ENCODE measurements at places on chromosomes 1 and 21. TPM values are rescaled to one million over a fixed set of nuclear protein-coding genes. Genes with fewer than 3 reads are reported as not detected.

TFF2 gene
- not detected for total RNA-seq

DNA sequence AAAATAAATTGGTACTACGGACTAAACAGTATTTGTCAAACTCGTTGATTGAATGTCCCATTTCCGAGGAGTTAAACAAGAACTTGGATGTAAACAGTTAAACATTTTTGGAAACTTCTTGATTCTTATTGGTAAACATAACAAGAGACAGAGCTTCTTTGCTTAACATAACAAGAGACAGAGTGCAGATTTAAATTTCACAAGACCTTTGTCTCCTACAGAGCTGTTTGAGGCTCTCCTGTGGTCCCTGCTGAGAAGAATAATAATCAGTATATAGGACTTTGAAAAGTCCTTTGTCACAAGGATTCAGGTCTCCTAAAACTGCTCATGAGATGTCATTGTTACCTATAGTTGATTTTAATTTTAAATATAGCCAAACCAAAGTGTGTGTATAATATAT is 170.6 kb upstream of the C21orf91 start:
- no peaks in the 10 kb centered on the region for H3K36me3 ChIP-seq
- H3K27ac ChIP-seq = no peak overlapping the region
- H3K4me1 ChIP-seq = no peaks in the 10 kb centered on the region
- DNase-seq = no peak
- no peak overlapping the region for H3K4me3 ChIP-seq

GRCh38 chr1:234875328-234875952 is 253.2 kb downstream of the TOMM20 start:
- peaks cover 45% of the 10 kb centered on the region for H3K4me1 ChIP-seq
- H3K36me3 ChIP-seq = no peaks in the 10 kb centered on the region
- no peak overlapping the region for H3K4me3 ChIP-seq
- H3K27ac ChIP-seq = no peak overlapping the region
- no peaks in the 10 kb centered on the region for H3K27me3 ChIP-seq

DNA sequence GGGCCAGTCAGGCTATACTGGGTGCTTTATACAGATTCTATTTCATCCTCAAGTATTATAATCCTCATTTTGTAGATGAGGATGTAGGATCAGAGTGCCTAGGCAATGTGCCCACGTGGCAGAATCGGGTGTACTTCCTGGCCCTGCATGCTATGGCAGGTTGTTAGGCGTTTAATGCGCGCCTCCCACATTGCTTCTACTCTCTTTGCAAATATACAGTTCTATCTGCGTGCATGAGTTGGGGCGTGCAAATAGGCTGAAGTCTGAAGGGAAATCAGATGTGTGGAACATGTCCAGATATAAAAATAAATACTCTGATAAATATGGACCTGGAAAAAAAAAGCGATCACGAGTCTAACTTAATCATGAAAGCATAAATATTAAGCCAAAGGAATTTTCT is 194.7 kb upstream of the FMN2 start:
- H3K27me3 ChIP-seq = peaks cover 5% of the 10 kb centered on the region
- no peak overlapping the region for H3K4me3 ChIP-seq
- no peak overlapping the region for H3K27ac ChIP-seq
- no peak for DNase-seq
- H3K4me1 ChIP-seq = peaks cover 2% of the 10 kb centered on the region

DNA sequence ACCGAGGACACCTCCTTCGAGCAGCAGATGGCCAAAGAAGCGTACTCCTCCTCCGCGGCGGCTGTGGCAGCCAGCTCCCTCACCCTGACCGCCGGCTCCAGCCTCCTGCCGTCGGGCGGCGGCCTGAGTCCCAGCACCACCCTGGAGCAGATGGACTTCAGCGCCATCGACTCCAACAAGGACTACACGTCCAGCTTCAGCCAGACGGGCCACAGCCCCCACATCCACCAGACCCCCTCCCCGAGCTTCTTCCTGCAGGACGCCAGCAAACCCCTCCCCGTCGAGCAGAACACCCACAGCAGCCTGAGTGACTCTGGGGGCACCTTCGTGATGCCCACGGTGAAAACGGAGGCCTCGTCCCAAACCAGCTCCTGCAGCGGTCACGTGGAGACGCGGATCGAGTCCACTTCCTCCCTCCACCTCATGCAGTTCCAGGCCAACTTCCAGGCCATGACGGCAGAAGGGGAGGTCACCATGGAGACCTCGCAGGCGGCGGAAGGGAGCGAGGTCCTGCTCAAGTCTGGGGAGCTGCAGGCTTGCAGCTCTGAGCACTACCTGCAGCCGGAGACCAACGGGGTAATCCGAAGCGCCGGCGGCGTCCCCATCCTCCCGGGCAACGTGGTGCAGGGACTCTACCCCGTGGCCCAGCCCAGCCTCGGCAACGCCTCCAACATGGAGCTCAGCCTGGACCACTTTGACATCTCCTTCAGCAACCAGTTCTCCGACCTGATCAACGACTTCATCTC is 106.8 kb upstream of the VAMP3 start:
- DNase-seq = no peak
- no peaks in the 10 kb centered on the region for H3K27me3 ChIP-seq
- H3K4me3 ChIP-seq = no peak overlapping the region
- H3K27ac ChIP-seq = no peak overlapping the region
- H3K36me3 ChIP-seq = no peaks in the 10 kb centered on the region

DNA sequence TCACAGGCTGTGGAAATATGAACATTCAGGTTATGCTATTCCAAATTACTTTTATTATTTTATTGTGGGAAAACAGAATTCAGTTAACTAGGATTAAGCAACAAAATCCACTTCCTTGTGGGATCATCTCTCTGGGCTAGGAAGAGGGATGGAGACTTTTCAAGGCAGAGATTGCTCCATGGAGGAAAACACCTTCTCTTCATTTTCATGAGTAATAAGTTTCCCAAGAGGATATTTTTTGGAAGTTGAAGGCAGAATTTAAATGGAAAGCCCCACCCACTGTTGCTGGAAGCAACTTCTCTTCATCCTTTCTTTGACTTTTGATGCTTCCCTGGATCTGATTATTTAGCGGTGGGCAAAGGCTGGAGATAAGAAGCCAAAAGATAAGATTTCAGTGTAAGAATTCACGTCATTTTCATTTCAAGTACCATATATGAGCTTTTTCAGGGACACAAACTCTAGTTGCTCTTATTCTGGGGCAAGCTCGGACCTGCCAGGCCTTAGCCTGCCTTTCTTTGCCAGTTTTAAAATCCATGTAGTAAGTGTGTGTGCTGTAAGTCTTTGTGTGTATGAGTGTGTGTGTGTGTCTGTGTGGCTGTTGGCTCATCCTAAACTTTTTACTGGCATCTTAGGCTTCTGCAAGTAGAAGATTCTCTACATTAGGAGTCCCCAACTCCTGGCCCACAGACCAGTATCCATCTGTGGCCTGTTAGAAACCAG is 11.7 kb upstream of the IL24 start:
- peaks cover 24% of the 10 kb centered on the region for H3K4me1 ChIP-seq
- no peaks in the 10 kb centered on the region for H3K36me3 ChIP-seq
- H3K4me3 ChIP-seq = no peak overlapping the region
- no peak overlapping the region for H3K27ac ChIP-seq

GRCh38 chr1:42135426-42135825 is 17.8 kb upstream of the GUCA2B start:
- H3K4me1 ChIP-seq = no peaks in the 10 kb centered on the region
- H3K27ac ChIP-seq = no peak overlapping the region
- H3K36me3 ChIP-seq = no peaks in the 10 kb centered on the region
- peaks cover 4% of the 10 kb centered on the region for H3K27me3 ChIP-seq

TNFSF18 gene
- total RNA-seq = not detected

DNA sequence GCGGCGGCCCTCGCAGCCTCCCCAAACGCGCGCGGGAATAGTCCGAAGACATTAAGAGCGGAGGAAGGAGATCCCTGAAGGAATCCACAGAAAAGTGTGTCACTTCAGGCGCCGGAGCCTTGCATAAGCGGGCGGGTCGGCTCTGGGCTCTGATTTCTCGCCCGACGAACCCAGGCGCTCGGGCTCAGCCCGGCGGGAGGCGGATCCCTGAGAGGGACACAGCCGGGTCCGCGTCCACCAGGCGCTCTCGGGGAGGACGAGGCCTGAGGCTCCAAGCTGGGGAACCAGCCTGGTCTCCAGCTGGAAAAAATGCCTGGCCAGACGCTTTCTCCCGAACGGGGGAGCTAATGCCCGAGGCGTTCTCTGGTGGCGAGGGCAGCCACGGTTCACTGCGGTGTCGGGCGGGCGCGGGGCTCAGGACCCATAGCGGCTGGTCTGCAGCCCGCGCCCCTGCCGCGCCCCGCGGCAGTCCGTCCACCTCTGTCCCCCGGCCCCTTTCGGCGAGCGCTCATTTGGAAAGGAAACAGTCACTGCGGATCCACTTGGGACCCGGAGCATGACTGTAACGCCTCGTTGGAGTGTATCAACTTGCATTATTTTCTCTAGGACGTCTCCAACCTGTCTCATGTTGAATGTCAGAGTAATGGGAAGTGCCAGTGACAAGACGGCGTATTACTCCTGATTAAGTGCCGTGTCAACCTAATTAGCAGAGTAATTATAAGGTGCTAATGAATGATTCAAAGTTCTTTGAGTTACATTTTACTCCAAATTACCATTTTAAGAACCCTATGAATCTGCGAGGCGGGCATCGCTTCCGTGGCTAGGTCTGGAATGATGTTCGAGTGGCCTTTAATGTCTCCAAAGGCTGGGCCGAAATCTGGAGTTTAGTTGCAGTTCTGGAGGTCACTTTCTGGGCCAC is 1.6 kb upstream of the BARHL2 start:
- peak overlapping the region; percentile 50 for H3K4me3 ChIP-seq
- peak overlapping the region; percentile 65 for H3K27ac ChIP-seq
- no peak for DNase-seq
- H3K36me3 ChIP-seq = peaks cover 30% of the 10 kb centered on the region

CELA2B gene
- total RNA-seq = not detected

GRCh38 chr1:185438936-185439335 is 121.9 kb upstream of the IVNS1ABP start:
- H3K27me3 ChIP-seq = no peaks in the 10 kb centered on the region
- no peaks in the 10 kb centered on the region for H3K36me3 ChIP-seq
- H3K4me3 ChIP-seq = no peak overlapping the region
- no peak for DNase-seq
- H3K27ac ChIP-seq = no peak overlapping the region

LRRC53 gene
- not detected for total RNA-seq

DNA sequence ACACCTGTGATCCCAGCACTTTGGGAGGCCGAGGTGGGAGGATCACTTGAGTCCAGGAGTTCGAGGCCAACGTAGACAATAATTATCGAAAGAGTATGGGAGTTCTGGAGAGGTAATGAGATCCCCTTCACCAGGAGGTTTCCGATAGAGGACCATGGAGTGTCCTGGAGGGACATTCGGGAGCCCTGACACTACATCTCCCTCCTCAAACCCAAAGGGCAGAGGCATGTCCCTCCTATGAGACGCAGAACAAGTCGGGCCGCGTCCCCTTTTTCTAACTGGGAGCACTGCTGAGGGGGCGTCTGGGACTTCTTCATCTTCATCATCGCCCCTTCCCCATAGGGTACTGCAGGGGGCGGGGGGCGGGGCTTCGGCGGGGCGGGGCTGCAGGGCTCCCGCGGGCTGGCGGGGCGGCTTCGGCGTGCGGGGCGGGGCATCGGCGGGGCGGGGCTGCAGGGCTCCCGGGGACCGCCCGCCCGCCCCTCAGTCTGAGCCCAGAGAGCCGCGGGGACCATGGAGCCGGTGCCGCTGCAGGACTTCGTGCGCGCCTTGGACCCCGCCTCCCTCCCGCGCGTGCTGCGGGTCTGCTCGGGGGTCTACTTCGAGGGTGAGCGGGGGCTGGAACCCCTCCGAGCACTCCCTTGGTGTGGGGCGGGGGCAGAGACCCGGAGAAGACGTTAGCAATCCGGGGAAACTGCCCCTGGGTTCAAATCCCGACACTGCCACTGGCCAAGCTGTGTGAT is at the start of gene THEMIS2:
Gene THEMIS2 (plus strand): TSS at position 486 of the 743 bp plus-strand sequence. CDS start 28 bp downstream, at position 514.
- no peaks in the 10 kb centered on the region for H3K27me3 ChIP-seq
- H3K36me3 ChIP-seq = peaks cover 4% of the 10 kb centered on the region
- peak within 1 kb of the TSS; percentile 92 for H3K4me3 ChIP-seq

SPRR2B gene
- total RNA-seq = not detected

LAPTM5 gene
- total RNA-seq = 190 TPM

DNA sequence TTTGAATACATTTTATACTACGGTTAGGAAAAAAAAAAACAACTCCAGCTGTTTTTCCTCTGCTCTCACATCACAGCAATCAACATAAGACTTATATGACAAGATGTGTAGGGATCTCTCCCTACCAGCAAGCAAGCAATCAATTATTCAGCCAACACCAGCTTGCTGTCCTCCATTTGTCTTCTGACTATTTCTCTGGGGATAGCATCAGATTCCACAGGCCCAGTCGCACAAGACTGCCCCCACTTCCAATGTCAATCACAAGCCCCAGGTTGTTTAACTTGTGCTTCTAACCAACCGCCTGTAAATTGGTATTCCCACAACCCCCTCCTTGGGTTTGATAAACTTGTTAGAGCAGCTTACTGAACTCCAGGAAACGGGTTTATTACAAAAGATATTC is 873.1 kb upstream of the TMPRSS15 start:
- H3K4me1 ChIP-seq = no peaks in the 10 kb centered on the region
- no peaks in the 10 kb centered on the region for H3K27me3 ChIP-seq
- H3K4me3 ChIP-seq = no peak overlapping the region

GBP6 gene
- total RNA-seq = 0.73 TPM

- no peak overlapping the region for H3K4me3 ChIP-seq
- H3K27ac ChIP-seq = no peak overlapping the region
- no peak for DNase-seq
- peaks cover 2% of the 10 kb centered on the region for H3K36me3 ChIP-seq
- H3K27me3 ChIP-seq = no peaks in the 10 kb centered on the region
Observed at GRCh38 chr1:111099289-111099688, 40.6 kb downstream of the DRAM2 start.

HOOK1 gene
- 12.9 TPM for total RNA-seq

DNA sequence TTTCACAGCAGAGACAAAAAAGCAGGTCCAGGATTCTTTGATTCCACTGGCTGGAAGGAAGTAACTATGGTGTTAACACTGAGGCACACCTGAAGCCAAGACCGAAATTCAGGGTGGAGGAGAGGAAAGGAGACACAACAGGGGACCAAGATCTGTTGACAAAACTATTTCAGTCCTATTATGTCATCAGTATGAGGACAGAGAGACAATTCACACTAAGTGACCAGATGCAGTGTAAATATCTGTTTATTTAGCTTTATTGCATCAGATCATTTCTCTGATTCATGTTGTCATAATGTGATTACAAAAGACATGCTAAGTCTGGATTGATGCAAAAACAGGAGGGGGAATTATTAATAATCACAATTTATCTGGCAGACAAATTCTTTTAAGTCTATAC is 118.8 kb downstream of the SIPA1L2 start:
- H3K27me3 ChIP-seq = peaks cover 3% of the 10 kb centered on the region
- peaks cover 10% of the 10 kb centered on the region for H3K36me3 ChIP-seq
- H3K4me3 ChIP-seq = no peak overlapping the region
- H3K4me1 ChIP-seq = no peaks in the 10 kb centered on the region

DNA sequence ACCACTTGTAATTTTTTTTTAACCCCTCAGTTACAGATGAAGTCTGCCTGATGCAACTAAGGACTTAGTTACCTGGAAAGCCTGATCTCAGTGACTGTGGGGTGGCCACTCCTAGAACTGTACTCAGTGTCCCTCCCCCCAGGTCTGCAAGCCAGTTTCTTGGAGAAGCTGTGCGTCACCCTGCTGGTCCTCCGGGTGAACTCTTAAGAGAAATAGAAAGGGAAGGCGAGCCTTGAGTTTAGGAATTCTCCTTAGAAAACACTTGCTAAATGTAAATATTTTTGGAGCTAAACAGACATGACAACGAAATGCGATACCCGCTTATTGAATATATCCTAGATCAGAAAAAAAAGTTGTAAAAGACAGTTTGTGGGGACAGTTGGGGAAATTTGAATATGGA is 730 bp downstream of the SLC16A4 start:
- DNase-seq = no peak
- H3K36me3 ChIP-seq = peaks cover 12% of the 10 kb centered on the region
- no peaks in the 10 kb centered on the region for H3K27me3 ChIP-seq
- no peak overlapping the region for H3K4me3 ChIP-seq
- H3K4me1 ChIP-seq = peaks cover 6% of the 10 kb centered on the region
- H3K27ac ChIP-seq = no peak overlapping the region
